Aorta (tissue), 5 donors: ENCODE measurements at places on chromosomes 11 and 22. TPM values are rescaled to one million over a fixed set of nuclear protein-coding genes. Genes with fewer than 3 reads are reported as not detected.

- DNase-seq = no peak
These were observed 158.5 kb upstream of the SORL1-AS1 start for GRCh38 chr11:121611242-121611641.

- DNase-seq = no peak
These were observed 121.1 kb downstream of the KIRREL3 start for GRCh38 chr11:126879516-126879915.

DNA sequence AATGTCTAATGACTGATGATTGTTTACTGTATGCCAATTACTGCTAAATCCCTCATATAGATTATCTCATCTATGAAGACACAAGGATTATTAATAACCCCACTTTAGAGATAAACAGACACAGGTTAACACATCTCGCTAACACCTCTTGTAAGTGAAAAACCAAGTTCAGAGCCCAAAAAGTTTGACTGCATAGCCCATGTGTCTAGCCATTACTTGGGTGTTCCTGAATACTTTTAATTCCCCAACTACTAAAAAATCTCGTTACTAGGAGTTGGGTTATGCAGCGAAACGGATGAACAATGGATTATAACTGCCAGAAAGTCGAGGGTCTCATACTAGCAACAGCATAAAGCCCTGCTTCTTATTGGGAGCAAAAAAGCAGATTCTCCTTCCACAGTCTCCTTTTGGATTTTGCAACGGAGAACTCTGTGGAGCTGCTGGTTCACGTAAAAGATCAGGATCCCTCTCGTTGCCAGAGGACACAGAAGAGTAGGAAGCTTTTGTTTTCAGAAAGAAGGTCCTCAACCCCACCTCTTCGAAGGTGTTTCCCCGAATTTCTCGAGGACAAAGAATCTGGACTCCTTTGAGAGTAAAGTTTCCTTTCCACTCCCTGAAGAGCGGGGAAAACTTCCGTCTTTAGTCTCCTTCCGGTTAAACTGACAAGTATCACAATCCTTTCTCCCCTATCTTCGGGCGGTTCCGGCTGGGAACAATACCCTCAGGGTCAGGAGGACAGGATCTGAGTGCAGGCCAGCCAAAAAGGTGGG is 979 bp downstream of the ZBED5 start:
- DNase-seq = no peak

The MRGPRE gene
- not detected for total RNA-seq

The CNGA4 gene
- total RNA-seq = 0.33 TPM

The GGT5 gene
- 50.8 TPM for total RNA-seq
